Left renal cortex interstitium (tissue), 4 donors: ENCODE measurements at places on chromosomes 11 and 22. TPM values are rescaled to one million over a fixed set of nuclear protein-coding genes. Genes with fewer than 3 reads are reported as not detected.

The SERPING1 gene
- 151 TPM for polyA plus RNA-seq

The CLCF1 gene
- 6.8 TPM for polyA plus RNA-seq

GRCh38 chr11:17768547-17768946 lies 34.0 kb downstream of the KCNC1 start:
- DNase-seq: no peak

DNA sequence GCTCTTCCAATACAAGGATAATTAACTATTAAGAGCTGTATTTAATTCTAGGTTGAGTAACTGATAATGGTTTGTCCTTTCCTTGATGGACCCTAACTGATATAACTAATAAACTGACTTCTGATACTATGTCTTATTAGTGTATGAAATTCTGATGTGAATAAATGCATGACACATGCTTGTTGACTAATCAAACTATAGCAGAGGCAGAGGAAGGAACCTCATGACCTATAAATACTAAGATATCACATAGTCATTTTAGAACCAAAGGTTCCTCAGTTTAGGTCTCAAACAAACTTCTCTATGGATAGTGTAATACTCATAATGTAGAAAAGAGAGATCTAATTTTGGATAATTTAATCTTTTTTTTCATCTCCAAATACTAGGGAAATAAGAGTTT lies 4.8 kb upstream of the HBD start:
- DNase-seq: no peak

DNA sequence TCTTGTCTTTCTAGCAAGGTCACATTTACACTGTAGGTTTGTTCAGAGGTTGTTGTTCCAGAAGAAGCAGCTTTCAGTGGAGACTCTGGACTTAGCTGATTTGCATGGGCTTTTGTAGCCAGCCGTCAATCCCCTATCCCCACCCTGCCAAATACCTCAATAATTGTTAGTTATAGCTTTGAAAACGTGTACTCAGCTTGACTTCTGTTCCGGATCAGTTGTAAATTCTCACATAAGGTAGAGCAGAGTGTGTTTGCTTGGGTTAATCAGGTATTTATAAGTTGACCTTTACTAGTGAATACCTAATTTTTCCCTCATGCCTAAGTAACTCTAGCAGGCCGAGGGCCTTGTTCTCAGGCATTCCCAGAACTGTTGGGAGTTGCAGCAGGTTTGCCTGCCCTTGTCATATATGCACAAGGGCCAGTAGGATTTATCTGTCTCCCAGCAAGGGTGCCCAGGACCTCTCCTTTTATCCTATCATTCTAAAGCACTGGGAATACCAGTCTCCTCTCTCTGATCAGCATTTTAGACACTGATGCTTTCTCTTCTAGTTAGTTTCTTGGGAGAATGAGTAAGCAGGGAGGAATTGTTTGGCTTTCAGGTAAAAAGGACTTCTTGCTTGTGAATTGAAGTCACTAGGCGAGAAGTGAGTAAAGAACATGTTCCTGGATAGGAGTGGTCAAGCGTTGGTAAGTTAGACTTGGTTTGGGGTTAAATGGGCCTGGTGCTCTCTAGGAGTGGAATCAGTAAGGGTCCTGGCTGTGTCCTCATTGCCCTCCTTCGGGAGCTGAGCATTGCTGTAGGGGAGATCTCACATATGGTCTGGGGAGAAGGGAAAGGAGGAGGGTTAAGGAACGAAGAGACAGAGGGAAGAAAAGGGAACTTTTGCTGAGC lies 22.1 kb downstream of the STIM1 start:
- no peak for DNase-seq

- no peak for DNase-seq
Observed at GRCh38 chr22:28674121-28674563, 5.5 kb downstream of the TTC28 start.
